ENCODE measurements at places on chromosomes 7 and 10.

GRCh38 chr7:84637568-84638338 lies 443.2 kb upstream of the SEMA3A start:
- DNase-seq, result no peak

DNA sequence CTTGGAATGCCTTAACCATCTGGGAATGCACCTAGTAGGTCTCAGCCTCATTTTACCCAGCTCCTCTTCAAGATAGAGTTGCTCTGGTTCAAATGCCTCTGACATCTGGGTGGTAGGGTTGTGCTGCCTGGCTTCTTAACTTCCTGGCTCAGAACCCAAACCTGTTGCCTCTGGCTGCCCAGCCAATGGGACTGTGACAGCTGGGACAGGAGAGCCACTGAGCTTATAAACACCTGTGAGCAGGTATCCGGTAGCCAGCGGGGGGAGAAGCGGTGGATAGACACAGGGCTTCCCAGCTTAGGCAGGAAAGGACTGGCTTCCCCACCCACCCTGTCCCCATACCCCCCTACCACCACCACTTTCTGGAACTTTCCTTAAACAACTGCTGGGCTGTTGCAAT lies 115.8 kb upstream of the CARD11 start:
- no peak for DNase-seq

GRCh38 chr7:90175667-90176066 lies 21.4 kb downstream of the STEAP1 start:
- no peak for DNase-seq

GRCh38 chr10:132241496-132241895 lies 54.7 kb downstream of the DPYSL4 start:
- DNase-seq, result no peak

DNA sequence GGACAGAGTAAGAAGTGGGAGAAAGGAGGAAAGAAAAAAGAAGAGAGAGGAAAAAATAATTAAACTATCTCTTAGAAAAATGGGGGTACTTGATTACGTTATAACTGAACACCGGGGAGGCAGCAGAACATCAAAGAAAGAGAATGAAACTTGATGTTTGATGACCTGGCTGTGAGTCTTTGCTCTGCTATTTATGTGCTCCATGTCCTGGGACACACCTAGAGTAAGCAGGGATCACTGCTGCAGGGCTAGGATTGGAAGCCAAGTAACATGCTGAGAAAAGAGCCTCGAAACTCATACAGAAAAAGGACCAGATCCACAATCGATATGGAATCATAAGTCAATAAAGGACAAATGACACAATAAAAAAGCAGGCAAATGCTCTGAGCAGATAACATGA lies 56.7 kb upstream of the COL13A1 start:
- DNase-seq, result no peak

- no peak for DNase-seq
These were observed 176.2 kb downstream of the WDR11 start for GRCh38 chr10:121027371-121027770.

DNA sequence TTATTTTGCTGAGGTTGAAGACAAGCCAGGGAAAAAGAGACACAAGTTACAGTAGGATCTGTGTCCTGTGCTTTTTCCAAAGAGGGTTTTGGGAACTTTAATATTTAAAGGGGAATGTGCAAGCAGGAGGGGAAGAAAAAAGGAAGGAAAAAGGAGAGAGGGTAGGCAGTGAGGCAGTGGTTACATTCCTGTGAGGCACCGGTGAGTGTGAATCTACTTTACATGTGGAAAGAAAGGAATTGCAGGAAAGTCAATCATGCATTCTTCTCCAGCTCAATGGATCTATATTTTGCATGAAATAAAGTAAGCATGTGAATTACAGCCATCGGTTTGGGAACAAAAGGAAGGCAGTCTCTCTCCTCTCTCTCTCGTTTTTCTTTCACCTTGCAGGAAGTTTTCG lies 12.6 kb upstream of the DYNC2I1 start:
- no peak for DNase-seq

DNA sequence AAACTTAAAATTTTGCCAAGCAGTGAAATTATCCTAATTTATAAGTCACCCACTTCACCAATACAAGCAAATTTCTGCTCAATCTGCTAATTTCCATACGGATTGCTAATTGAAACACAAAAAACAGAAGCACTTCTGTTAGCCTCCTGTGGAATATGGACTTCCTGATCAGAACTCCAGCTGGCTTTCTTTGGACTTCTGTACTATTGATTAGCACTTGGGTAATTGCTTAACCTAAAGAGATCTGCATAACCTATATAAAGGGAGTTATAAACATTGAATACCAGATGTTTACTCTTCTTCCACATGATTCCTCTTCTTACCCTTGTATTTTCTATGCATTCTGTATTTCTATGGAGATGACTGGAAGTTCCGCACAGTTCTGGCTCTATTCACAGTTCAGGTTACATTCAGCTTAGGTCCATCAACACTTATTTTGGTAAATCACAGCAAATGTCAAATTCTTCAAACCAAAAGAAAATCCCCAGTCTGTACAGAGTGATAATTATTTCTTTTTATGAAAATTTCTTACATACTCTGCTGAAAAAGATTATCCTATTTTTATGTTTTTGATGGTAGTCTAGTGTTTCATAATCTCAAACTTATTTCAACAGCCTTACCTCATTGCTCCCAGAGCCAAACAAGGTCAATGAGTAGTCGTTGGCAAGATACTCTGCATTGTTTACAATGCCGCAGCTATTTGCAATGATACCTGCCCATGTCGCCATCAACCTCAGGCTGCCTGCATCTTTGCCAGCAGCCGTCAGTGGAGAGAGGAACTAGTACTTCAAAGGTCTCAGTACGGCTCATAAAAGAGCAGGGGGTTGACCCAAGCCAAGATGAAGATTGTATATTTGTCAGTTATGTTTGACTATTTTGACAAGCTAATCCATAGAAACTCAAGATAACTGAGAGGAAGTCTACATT lies 225.6 kb downstream of the AHR start:
- DNase-seq, result no peak

- DNase-seq, result no peak
These were observed 4.2 kb downstream of the BNIP3 start for GRCh38 chr10:131977323-131978096.

- no peak for DNase-seq
These were observed 59.9 kb upstream of the IGFBP3 start for GRCh38 chr7:45980973-45981372.

DNA sequence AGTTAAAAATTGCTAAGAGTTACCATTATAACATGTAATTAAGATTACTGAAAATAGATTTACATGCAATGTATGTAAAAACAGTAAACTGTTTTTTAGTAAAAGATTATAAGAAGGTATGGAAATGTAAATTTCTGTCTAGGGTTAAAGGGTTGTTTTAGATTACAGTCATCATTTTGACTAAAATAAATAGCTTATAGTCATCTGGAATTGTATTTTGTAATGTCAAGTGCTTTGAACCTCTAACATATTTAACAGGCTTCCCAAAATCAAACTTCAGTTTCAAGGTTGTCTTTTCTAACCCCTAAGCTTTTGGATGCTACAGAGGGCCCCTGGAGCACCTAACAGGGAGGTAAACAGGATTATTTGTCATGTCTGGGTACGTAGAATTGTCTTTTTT lies 35.0 kb upstream of the ZNF746 start:
- DNase-seq, result no peak

GRCh38 chr7:37095122-37095521 lies 353.5 kb downstream of the ELMO1 start:
- no peak for DNase-seq

DNA sequence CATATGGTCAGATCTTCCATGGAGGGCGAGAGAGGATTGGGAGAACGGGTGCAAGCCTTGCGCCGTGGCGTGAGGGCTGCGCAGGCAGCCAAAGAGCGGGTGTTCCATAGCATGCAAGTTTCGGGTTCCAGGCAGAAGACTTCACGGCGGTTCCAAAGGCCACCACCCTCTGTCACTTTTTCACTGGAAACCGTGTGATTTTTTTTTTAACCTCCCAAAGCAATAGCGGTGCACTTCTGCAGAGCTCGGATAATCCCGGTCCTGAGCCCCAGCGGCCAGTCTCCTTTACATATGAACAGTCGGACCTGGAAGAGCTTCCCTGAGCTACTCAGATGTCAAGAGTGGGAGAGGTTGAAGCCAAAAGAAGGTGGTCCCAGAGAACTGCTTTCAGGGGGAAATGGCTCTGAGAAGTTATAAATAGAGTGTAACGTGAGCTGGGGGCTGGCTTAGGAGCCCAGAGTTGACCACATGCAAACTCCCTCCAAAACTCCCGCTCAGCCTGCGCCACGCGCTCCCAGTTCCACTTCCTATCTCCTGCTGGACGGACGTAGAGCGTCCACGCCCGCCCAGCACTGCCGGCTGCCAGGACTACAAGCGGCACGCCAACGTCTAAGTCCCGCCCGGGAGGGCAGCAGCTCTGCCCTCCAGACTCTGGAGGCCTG lies at the start of gene MEOX2:
Gene MEOX2, minus strand, starts transcription at position 389 of the 662 bp plus-strand sequence. Its CDS starts 281 bp downstream, at position 108.
- no peak for DNase-seq

DNA sequence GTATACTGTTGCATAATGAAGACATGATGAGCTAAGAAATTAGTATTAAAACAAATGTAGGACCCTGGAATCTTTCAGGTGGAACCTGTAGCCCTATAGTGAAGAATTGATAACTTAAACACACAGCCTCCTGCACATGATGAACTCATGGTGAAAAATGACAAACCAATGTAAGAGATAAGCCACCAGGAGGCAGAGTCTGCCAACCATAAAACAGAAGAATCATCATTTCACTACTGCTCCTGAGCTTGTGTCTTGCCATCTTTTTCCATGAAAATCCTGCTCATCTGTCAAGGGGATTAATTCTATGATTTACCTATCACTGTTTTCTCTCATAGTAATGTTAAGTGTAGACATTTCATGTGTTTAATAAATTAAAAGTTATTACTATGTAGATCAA lies 363.9 kb downstream of the MALRD1 start:
- DNase-seq, result no peak

- no peak for DNase-seq
These were observed 91.7 kb downstream of the SORCS1 start for GRCh38 chr10:107072786-107073185.

DNA sequence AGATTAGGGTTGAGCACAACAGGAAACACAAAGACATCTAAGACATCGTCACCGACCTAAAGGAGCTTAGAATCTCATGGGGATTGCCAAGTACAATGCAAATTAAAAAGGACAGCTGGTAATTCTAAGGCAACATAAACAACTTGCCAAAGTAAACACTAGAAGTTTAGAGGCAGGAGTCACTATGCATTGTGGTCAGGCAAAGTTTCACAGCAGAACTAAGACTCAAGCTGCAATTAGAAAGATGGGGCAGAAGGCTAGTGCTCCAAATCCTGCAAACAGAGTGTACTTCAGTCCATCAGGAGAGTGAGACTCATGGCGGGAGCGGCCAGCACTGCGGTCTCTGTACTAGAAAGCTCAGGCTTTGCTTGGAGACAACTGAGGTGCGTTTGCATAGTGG lies 52.7 kb downstream of the HIPK2 start:
- no peak for DNase-seq

GRCh38 chr10:72567889-72568640 lies 57.8 kb downstream of the MICU1 start:
- DNase-seq, result peak; percentile 10

- DNase-seq, result no peak
These were observed 118.2 kb downstream of the SNX10 start for GRCh38 chr7:26409661-26410547.

DNA sequence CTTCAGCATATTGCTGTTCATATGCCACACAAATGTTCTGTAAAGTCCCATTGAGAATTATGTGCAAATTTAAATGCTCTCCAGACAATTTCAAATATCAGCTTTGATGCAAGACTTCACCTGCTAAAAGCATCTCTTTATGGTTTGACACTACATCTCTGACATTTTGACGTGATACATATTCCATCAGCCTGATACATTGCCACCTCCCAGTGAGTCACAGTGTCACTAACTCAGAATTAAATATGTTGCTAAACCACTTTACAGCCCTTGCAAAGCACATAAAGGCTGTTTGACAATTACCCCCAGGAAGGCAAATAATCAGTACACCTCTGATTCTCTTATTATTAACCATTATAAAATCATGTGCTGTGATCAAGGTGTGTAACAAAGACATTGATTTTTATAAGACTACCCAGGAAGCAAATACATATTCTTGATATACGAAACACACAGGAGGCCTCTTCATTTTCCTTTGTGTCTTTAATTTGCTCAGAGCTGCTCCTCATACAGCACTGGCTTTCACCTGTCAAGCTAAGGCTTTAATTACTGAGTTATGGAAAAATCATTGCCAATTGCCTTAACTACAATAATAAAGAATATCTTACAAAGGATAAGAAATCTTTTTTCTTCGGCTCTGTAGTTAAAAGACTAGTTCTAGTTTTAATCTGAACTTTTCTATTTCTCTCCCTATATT lies 547.5 kb upstream of the C7orf33 start:
- DNase-seq, result no peak

- DNase-seq, result no peak
These were observed 67.3 kb downstream of the PLCE1 start for GRCh38 chr10:94061026-94061425.

All from HCT116 (cell line).